ENCODE measurements at places on chromosomes 11 and 22. TPM values are rescaled to one million over a fixed set of nuclear protein-coding genes. Genes with fewer than 3 reads are reported as not detected.

OR52I1 gene
- polyA plus RNA-seq, result not detected

GAL gene
- polyA plus RNA-seq, result 0.12 TPM

CAVIN3 gene
- polyA plus RNA-seq, result 23.0 TPM

C22orf31 gene
- polyA plus RNA-seq, result 0.13 TPM

OR5J2 gene
- polyA plus RNA-seq, result not detected

LMO2 gene
- 12.3 TPM for polyA plus RNA-seq

TRPC6 gene
- polyA plus RNA-seq, result 1.4 TPM

PLAAT4 gene
- 12.0 TPM for polyA plus RNA-seq

MUC2 gene
- 0.04 TPM for polyA plus RNA-seq

ASCL2 gene
- polyA plus RNA-seq, result 0.95 TPM

PDGFB gene
- 1.2 TPM for polyA plus RNA-seq

TBRG1 gene
- polyA plus RNA-seq, result 16.5 TPM

HEPN1 gene
- polyA plus RNA-seq, result not detected

MB gene
- polyA plus RNA-seq, result 2.5 TPM

GNB1L gene
- polyA plus RNA-seq, result 6.6 TPM

CARD18 gene
- 3.3 TPM for polyA plus RNA-seq

SCGB1D2 gene
- polyA plus RNA-seq, result not detected

KRTAP5-1 gene
- polyA plus RNA-seq, result not detected

CTSW gene
- polyA plus RNA-seq, result 1.7 TPM

BAIAP2L2 gene
- polyA plus RNA-seq, result 34.5 TPM

ASCL3 gene
- polyA plus RNA-seq, result not detected

CRYBB3 gene
- 1.1 TPM for polyA plus RNA-seq

B3GAT1 gene
- 0.10 TPM for polyA plus RNA-seq

PIK3IP1 gene
- polyA plus RNA-seq, result 15.5 TPM

CCDC116 gene
- polyA plus RNA-seq, result 0.61 TPM

HSPB2 gene
- 2.0 TPM for polyA plus RNA-seq

RTN4R gene
- 2.5 TPM for polyA plus RNA-seq

RFPL2 gene
- polyA plus RNA-seq, result 0.05 TPM

RBMXL2 gene
- not detected for polyA plus RNA-seq

YPEL4 gene
- 0.39 TPM for polyA plus RNA-seq

NDUFV1 gene
- polyA plus RNA-seq, result 137 TPM

MIOX gene
- not detected for polyA plus RNA-seq

OR2AG1 gene
- polyA plus RNA-seq, result not detected

PGR gene
- polyA plus RNA-seq, result 0.04 TPM

NOX4 gene
- 0.43 TPM for polyA plus RNA-seq

CATSPERZ gene
- 0.39 TPM for polyA plus RNA-seq

ENTHD1 gene
- not detected for polyA plus RNA-seq

OR5P2 gene
- polyA plus RNA-seq, result not detected

LMNTD2 gene
- polyA plus RNA-seq, result 6.9 TPM

PAX6 gene
- 0.08 TPM for polyA plus RNA-seq

CDC42EP2 gene
- 4.7 TPM for polyA plus RNA-seq

DLG2 gene
- polyA plus RNA-seq, result 6.7 TPM

TENM4 gene
- 1.3 TPM for polyA plus RNA-seq

PLA2G3 gene
- 13.1 TPM for polyA plus RNA-seq

THRSP gene
- 0.06 TPM for polyA plus RNA-seq

NDUFC2 gene
- polyA plus RNA-seq, result 50.9 TPM

HBE1 gene
- polyA plus RNA-seq, result not detected

OR5T3 gene
- polyA plus RNA-seq, result not detected

GLYATL2 gene
- 0.13 TPM for polyA plus RNA-seq

RTN4RL2 gene
- polyA plus RNA-seq, result 0.49 TPM

CFAP300 gene
- polyA plus RNA-seq, result 0.68 TPM

CCDC88B gene
- 33.3 TPM for polyA plus RNA-seq

Data from esophagus (tissue), 2 donors.